Activated CD4-positive, alpha-beta T cell treated with anti-CD3 and anti-CD28 coated beads, Interleukin-2, amount 50 U/mL, for 4 hours (primary cell): ENCODE measurements at places on chromosomes 16 and 17.

DNA sequence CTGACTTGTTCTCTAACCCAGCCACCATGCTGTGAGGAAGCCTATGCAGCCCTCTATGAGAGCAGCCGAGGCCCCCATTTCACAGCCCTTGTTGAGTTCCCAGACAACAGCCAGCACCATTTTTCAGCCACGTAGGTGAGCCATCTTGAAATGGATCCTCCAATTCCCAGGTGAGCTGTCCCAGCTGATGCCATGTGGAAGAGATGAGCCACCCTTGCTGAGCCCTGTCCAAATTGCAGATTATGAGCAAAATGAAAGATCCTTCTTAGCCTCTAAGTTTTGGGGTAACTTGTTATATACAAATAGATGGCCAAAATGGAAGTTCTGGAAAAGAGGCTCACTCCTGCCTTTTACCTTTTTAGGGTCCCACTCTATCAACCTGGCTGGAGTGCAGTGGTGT, 25.7 kb upstream of the TIMP2 start:
- DNase-seq = no peak

GRCh38 chr17:46872421-46872820, 21.0 kb downstream of the WNT9B start:
- DNase-seq = no peak

DNA sequence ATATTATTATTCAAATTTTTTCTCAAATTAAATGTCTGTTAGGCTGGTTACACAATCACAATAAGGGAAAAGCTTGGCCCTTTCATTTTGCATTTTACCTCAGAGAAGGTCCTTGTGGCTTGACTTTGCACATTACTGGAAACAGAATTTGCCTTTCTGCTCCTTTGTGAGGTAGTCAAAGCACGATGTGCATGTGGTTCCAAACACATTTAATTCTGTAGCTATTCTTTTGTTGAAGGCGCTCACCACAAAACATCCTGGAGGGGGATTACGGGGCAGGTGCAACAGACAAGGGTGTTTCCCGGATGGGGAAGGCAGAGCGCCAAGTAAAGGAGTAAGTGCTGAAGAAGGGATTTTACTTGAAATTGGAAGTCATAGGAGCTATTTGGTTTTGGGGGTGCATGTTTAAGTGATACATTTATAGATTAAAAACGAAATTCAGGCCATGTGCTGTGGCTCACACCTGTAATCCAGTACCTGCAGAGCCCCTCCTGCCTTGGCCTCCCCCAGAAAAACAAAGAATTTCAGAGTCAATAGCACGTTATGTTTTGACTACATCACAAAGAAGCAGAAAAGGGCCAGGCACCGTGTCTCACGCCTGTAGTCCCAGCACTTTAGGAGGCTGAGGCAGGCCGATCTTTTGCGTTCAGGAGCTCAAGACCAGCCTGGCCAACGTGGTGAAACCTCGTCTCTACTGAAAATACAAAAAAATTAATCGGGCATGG, 31.2 kb upstream of the TENT4B start:
- DNase-seq = no peak

DNA sequence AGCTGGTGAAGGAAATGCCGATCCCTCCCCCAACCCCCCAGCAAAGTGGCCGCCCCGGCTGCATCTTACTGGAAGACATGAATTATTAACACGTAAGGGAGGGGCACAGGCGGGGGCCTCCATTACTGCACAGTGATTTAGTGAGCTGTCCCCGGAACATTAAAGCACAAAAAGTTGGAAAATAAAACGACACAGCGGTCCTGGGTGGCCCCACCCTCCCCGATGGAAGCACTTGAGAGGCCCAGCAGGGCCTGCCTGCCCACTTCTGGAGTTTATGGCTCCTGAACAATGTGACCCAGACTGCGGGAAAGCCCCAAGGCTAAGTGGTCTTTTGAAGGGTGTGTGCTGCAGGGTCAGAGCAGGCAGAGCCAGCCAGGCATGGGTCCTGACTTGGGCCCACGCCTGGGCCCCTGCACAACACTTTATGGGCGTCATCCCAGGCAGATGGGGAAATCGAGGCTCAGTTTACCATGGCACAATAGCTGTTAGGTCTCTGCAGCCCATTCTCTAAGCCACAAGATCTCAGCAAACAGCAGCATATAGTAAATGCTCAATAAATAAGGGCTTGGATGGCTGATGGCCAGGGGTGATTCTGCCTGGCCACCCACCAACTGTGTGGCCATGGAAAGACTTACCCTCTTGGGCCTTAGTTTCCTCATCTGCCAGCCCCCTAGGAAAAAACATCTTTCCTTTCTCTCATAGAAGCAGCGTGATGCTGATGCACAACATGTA, 22.8 kb downstream of the CCDC102A start:
- DNase-seq = no peak

GRCh38 chr16:81482329-81483063, 37.9 kb downstream of the CMIP start:
- DNase-seq = no peak

- DNase-seq = no peak
These were observed 8.6 kb upstream of the NUDT16L1 start for GRCh38 chr16:4684763-4685162.

- DNase-seq = no peak
These were observed 12.4 kb downstream of the USP10 start for GRCh38 chr16:84712138-84712671.

- DNase-seq = no peak
These were observed 65.0 kb downstream of the MRM3 start for GRCh38 chr17:846901-847843.

GRCh38 chr16:3174618-3175148, 13.3 kb upstream of the OR1F1 start:
- DNase-seq = no peak

GRCh38 chr17:65366102-65366844, 195.2 kb downstream of the AXIN2 start:
- peak; percentile 68 for DNase-seq

GRCh38 chr16:66211651-66212050, 154.8 kb upstream of the CDH5 start:
- no peak for DNase-seq

DNA sequence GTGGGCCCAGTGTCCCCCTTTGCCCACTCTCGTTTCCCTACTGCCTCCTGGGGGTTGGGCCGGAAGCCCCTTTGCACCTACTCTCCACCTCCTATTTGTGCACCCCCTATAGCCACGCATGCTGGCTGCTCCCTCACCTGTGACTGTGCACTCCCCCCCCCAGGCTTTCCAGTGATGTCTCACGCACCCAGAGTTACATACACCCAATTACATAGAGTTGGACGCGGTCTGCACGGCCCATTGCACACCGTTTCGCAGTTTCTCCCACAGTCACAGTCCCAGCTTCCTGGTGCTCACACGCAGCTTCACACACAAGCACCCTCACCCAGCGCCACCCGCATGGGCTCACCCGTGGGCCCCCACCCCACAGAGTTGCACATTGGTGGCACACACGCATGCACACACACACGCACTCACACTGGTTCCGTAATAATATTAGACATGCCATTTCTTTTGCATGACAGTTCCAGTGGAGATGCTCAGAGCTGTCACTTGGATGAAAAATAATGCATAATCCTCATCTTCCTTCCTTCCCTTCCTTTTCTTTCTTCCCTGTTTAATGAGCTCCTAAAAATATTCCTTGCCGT, 21.5 kb upstream of the C1QL1 start:
- DNase-seq = no peak

- DNase-seq = no peak
These were observed 3.9 kb downstream of the CCR7 start for GRCh38 chr17:40561294-40561870.

GRCh38 chr17:6894206-6894528, 62.6 kb upstream of the TEKT1 start:
- DNase-seq = no peak

- DNase-seq = no peak
These were observed 315.8 kb downstream of the MAF start for GRCh38 chr16:79284766-79285165.

DNA sequence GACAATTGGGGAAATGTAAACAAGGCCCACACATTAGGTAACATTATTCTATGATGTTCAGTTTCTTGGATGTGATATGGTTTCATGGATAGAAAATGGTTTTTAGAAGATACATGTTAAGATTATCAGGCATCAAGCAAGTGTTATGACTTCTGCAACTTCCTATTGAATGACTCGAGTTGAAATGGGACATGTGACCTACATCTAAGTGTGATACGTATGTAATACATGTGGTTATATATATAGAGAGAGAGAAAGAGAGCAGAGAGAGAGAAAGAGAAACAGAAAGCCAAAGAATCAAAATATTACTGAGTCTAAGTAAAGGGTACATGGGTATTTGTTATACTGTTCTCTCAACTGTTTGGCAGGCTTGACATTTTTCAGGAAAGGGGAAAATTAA, 1.7 kb downstream of the TMEM170A start:
- DNase-seq = no peak

GRCh38 chr16:11128211-11129141, 127.5 kb downstream of the SOCS1 start:
- no peak for DNase-seq

- DNase-seq = no peak
These were observed 885 bp upstream of the SLFN13 start for GRCh38 chr17:35449371-35449931.

- DNase-seq = no peak
These were observed 69.9 kb downstream of the GSG1L start for GRCh38 chr16:27993587-27993986.

DNA sequence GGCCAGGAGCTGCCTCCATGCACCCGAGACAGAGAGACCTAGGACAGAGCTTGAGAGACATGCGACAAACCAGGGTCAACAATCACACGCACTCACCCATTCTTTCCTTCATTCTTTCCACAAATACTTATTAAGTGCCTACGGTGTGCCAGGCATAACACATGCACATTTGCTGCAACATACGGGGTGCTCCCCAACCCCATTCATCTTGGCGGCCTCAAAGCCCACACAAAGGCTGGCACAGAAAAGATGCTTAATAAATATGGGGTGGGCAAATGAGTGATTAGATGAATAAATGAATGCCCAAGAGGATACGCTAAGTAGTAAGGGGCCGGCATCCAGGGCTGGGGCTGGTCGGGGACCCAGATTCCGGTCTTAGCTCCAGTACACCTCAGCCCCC, 117.9 kb downstream of the ZNF423 start:
- no peak for DNase-seq

DNA sequence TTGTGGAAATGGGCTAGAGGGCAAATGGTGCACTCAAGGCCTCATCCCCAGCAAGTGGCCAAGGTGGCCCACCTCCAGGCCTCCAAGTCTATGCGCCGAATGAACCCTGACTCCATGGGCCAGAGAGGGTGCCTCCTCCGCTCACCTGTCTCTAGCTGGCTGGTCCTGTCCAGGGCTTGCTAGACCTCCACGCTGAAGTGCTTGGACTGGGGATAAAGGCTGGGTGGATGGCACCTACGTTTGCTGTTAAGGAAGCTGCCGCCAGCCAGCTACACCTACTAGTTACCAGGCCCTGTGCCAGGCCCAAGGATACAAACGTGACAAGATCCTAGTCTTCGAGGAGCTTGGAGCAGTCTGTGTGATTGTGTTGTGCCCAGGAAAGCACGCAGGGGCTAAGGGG, 739 bp upstream of the SGCA start:
- DNase-seq = no peak

GRCh38 chr17:20092973-20093626, 83.9 kb downstream of the SPECC1 start:
- no peak for DNase-seq
